GM23248 (cell line): ENCODE measurements at places on chromosomes 3 and 15.

- peak; percentile 100 for DNase-seq
Observed at GRCh38 chr15:75666823-75667501, 19.2 kb downstream of the SNX33 start.

- DNase-seq = no peak
Observed at GRCh38 chr15:58492661-58493397, 61.0 kb downstream of the LIPC start.

GRCh38 chr3:141308588-141309218 is 59.6 kb upstream of the ZBTB38 start:
- peak; percentile 80 for DNase-seq

GRCh38 chr3:66483006-66483405 is 17.8 kb downstream of the LRIG1 start:
- DNase-seq = peak; percentile 78

- no peak for DNase-seq
Observed at GRCh38 chr15:85652457-85652856, 142.3 kb downstream of the KLHL25 start.

GRCh38 chr3:16512435-16513140 is 911 bp downstream of the RFTN1 start:
- peak; percentile 76 for DNase-seq

DNA sequence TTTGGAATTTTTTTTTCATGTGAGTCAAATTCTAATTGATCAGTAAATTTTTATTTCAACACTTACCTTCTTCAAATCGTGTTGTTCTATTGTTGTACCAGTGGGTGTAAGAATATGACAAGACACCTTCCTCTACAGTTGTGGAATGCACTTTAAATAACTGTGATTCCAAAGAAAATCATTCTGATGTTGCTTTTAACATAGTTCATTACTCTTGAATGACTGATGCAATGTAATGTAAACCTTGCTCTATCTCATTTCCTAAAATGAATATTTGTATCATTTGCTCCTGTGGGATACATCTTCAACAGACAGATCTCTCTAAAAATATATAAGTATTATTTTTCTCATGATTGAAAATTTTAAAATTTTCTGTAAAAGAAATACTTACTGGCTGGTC is 313.4 kb downstream of the RBMS3 start:
- DNase-seq = peak; percentile 39

GRCh38 chr3:25511972-25512721 is 84.1 kb downstream of the RARB start:
- no peak for DNase-seq

- DNase-seq = no peak
Observed at GRCh38 chr3:168624892-168625448, 529.2 kb upstream of the GOLIM4 start.

DNA sequence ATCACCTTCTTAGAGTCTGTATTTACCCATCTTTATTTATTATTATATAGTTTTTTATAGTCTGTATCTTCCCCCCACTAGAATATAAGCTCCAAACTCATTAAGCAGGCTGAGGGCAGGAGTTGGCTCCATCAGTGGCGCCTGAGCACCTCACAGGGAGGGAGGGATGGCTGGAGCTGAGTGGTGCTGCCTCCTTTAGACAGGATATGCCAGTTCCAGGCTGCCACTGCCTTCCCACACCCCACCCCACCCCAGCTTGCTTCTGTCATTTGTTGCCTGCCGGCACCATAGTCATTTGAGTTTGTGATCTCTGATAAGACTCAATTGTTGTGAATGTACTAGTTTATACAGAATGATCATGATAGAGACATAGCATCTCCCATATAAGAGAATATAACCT is 85.5 kb downstream of the KLHL25 start:
- DNase-seq = no peak

- DNase-seq = peak; percentile 40
Observed at GRCh38 chr3:107781253-107781652, 258.5 kb downstream of the BBX start.

GRCh38 chr3:47802734-47803479 is at the start of gene DHX30:
TSS of gene DHX30 (plus strand) at chr3:47803138. CDS start at chr3:47810684, 7,546 bp downstream.
- peak; percentile 95 for DNase-seq

DNA sequence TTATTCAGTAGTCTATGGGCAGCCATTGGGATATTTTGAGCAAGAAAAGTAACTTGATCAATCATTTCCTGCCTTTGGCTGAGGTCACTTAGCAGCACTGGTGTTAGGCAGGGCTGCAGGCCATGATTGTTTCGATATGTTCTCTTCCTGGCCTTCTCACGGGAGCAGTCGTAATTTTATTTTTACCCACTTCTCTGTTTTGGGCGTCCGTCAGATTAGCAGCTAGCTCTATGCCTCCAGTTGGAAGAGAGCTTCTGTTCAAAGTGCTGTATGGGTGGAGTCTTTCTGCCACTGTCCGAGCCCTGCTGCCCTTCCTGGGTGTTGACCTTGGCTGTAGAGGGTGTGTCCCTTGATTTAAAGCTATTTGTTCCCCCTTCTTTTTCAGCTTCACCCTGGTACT is 123.4 kb upstream of the ROPN1 start:
- no peak for DNase-seq

- no peak for DNase-seq
Observed at GRCh38 chr3:150346266-150346665, 61.8 kb upstream of the TSC22D2 start.

- DNase-seq = no peak
Observed at GRCh38 chr15:88804257-88804656, 1.0 kb downstream of the ACAN start.

DNA sequence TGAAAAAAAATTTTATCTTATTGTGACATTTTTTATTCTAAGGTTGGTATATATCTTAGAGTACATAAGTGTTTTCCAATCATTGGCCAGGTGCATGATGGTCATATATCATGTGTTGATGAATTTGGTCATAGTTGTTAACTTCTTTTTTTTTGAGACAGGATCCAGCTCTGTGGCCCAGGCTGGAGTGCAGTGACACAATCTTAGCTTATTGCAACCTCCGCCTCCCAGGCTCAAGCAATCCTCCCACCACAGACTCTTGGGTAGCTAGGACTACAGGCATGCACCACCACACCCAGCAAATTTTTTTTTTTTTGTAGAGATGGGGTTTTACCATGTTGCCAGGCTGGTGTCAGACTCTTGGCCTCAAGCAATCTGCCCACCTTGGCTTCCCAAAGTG is 44.0 kb downstream of the PCCB start:
- no peak for DNase-seq

GRCh38 chr3:47197287-47197686 is 33.4 kb upstream of the SETD2 start:
- DNase-seq = no peak

DNA sequence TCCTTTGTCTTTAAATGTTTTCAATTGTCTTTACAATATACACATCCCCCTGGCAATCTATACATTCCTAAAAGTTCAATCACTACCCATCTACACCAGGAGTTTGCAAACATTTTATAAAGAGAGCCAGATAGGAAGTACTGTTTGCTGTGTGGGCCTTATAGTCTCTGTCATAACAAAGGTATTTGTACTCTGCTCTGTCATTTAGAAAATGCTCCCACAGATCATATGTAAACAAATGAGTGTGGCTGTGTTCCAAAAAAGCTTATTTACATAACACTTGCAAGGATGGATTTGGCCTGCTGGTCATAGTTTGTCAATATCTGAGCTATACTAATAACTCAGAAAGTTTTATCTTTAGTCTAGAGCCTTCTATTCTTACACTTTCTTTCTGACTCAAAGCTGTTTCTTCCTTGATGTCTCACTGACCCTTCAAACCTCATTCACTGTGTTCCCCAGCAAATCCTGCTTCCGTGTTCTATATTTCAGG is 511.9 kb downstream of the GBE1 start:
- DNase-seq = peak; percentile 72

DNA sequence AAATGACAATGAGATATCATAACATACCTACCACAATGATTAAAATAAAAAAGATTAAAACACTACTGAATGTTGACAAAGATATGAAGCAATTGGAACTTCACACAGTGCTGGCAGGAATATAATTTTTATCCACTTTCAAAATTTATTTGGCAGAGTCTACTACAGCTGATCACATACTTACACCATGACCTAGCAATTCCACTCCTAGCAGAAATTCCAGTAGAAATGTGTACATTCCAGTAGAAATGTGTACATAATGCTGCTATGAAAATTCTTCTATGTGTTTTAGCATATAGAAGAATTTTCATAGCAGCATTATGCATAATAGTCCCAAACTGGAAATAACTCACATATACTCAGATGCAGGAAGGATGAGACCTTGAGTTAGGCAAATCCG is 43.5 kb downstream of the IFT57 start:
- DNase-seq = peak; percentile 57

GRCh38 chr3:126959921-126960603 is 22.9 kb upstream of the PLXNA1 start:
- DNase-seq = peak; percentile 87

GRCh38 chr3:194879991-194880939 is 194.6 kb downstream of the FAM43A start:
- DNase-seq = peak; percentile 70

DNA sequence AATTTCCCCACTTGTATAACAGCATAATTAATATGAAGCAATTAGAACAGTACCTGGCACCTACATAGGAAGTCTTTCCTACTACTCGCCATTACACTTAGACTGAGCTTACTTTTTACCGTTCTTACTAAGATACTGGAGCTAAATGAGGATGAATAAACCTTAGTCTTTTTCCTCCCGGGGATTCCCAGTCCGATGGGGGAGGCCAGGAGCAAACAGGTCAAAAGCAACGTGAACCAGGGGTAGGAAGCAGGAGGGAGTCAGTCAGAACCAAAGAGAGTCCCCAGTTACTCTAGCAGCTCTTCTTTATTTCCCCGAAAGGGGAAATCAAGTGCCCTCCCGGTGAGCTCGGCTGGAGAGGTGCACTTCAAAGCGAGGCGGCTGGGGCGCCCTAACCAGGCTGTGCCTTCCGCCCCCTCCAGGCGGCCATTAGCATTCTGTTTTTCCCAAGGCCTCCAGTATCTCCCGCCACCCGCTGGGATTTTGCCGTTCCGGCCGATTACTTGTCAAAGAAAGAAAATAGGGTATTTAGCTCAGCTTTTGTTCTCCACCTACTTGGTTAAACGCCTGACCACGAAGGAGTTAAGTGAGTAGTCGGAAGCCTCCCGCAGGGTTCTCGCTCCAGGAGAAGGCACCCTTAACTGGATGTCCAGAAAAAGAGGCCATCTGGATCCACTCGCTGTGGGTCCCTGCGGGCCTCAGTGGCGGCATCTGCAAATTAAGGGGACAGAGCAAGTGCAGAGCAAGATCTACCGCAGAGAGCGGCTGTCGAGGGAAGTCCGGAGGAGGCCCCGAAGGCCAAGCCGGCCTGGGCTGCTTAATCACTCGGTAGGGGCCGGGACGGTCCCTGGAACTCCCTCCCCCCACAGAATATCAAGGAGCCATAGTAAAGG is 6.3 kb upstream of the EOMES start:
- DNase-seq = peak; percentile 25

DNA sequence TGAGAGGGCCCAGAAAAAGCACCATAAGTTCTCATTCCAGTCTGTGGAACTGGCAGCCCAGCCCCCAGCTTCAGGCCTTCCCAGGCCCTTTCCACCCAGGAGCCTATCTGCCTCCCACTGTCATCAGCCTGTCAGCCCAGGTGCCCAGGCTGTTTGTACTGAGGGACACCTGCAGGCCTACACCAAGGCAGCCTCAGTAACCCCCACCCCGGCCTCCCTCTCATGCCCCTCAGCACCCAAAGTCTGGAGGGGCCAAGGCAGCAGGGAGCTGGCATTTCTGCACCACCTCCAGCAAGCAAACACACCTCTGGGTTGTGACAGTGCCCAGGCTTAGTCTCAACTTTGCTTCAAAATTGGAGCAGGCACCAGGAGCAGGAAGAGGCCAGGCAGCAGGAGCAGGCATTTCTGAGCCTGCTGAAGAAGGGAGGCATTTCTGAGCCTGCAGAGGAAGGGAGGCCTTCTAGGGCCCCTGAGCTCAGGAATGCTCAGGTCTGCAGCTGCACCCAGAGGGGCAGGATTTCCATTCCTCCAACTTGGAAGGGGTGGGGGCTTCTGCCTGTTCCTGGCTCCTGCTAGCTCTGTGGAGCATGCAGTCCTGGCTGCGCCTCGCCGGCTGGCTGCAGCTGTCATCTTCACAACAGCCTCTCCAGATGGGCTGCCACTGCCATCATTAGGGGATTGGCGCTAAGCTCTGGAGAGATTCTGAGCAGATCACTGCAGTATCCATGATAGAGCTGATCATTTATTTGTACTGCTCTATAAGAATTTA is 396.1 kb downstream of the UNC13C start:
- DNase-seq = no peak

- DNase-seq = no peak
Observed at GRCh38 chr15:77225646-77226045, 154.7 kb upstream of the TSPAN3 start.

- no peak for DNase-seq
Observed at GRCh38 chr3:115595611-115596275, 27.6 kb upstream of the GAP43 start.

- DNase-seq = no peak
Observed at GRCh38 chr3:134092208-134092701, 62.5 kb upstream of the SLCO2A1 start.

- peak; percentile 84 for DNase-seq
Observed at GRCh38 chr3:54853573-54854404, 74.1 kb downstream of the LRTM1 start.

GRCh38 chr3:50591196-50591741 is 20.3 kb downstream of the CISH start:
- no peak for DNase-seq

GRCh38 chr3:174792864-174793263 is 66.3 kb upstream of the NAALADL2 start:
- no peak for DNase-seq

GRCh38 chr3:53255423-53255774 is 423 bp downstream of the TKT start:
- DNase-seq = peak; percentile 76

GRCh38 chr15:48636511-48636910 is 9.0 kb downstream of the FBN1 start:
- peak; percentile 79 for DNase-seq

DNA sequence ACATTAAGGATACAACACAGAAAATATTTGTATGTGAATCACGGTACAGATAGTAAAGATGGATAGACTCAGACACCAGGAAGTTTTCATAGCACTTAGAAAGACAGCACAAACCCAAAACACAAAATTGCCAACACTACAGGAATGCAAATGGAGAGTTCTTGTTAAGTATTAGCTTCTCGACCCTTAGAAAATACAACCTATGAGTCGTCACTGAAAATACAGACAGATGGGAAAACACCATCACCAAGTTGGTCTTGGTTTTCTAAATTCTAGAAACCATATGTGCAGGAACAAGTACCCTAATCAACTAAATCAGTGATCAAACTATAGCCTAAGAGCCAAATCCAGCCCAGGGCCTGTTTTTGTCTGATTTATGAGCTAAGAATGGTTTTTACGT is 50.7 kb downstream of the PEAK1 start:
- DNase-seq = peak; percentile 4

- DNase-seq = peak; percentile 34
Observed at GRCh38 chr15:39823634-39824033, 41.0 kb upstream of the FSIP1 start.

DNA sequence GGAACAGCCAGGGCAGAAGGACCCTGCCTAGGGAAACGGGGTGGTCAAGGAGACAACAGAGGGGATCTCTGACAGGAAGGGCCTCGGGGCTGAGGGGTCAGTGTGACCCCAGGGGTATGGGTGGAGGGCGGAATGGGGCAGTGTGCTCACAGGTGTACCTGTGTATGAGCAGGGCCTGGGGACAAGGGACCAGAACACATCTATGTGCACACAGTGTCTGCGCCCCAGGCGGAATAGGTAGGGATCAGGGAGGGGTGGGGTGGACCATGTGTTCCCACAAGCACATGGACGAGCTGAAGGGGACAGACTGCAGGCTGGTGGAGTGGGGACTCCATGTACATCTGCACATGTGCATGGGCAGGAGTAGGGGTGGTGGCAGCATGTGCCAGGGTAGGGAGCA is 5.0 kb upstream of the TLR9 start:
- DNase-seq = no peak

GRCh38 chr3:187006864-187007630 is 76.7 kb downstream of the ST6GAL1 start:
- DNase-seq = no peak
